ENCODE measurements at places on chromosomes 6 and 20.

- DNase-seq: no peak
These were observed 293.9 kb downstream of the KIF16B start for GRCh38 chr20:16279320-16279719.

DNA sequence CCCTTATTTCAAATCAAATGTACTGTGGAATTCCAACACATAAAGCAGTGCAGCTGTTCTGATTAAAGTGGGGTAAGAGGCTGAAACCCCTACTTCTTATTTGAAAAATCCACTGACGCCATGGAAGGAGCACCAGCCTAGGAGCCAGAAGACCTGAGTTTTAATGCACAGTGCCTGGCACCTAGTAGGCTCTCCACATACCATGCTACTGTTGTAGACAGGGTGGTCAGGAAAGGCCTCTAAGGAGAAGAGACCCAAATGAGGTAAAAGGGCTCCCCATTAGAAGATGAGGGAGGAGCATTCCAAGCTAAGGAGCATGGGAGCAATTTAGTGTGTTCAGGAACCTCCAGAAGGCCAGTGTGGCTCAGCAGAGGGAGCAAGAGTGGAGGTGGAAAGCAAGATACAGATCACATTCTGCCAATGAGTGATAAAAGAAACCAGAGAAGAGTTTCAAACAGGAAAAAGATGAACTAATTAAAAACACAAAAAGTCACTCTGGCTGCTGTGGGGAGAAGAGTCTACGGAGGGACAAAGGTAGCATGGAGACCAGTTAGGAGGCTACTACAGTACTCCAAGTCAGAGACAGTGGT is 11.8 kb upstream of the ZNF76 start:
- no peak for DNase-seq

DNA sequence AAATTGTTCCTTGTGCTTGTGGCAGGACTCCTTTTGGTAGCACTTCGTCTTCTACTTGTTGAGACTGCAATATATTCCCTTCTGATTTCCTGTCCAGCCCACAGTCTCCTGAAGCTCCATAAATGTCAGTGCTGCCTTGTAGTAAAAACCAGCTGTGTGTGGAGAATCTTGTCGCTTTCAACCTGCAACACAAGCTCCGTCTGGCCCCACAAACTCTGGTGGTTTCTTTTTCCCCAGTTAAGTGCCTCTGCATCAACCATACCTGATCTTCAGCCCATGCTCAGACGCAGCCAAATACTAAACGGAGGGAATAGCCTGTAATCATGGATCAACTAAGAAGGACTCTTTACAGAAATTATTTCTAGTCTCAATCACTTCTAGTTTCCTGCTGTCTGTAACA is 1133.3 kb upstream of the ADGRB3 start:
- DNase-seq: no peak

- DNase-seq: no peak
These were observed 87.5 kb downstream of the SAMD5 start for GRCh38 chr6:147595961-147596360.

GRCh38 chr6:166777096-166777630 is 150.1 kb upstream of the RPS6KA2 start:
- DNase-seq: no peak

Data from stimulated activated CD8-positive, alpha-beta memory T cell treated with anti-CD3 and anti-CD28 coated beads, Interleukin-7, amount 100 ng/mL, for 24 hours (primary cell).